ENCODE measurements at places on chromosomes 6 and 20.

DNA sequence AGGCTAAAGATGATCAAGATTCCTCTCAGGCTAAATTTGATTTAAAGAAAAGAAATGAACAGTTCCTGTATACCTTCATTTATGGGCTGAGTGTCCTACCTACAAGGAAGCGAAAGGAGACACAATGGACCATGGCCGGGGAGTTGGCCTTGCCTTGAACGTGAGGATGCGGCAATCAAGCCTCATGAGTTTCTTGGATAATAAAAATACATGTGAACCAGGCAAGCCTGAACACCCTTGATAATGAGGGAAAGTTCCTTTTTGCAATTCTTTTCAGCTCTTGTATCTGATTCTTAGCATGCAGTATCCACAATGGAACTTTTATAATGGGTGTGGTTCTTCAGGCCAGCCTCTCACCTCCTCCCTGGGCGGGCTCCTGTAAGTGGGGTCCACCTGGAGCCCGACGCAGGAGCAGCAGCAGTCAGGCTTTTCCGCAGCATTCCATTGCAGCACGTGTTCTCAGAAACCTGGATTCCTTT is 83.8 kb downstream of the RNASET2 start:
- no peak for DNase-seq

- no peak for DNase-seq
These were observed 134.7 kb upstream of the IFNGR1 start for GRCh38 chr6:137353842-137354397.

- DNase-seq: no peak
These were observed 170.2 kb upstream of the PTCHD4 start for GRCh38 chr6:48281217-48281616.

DNA sequence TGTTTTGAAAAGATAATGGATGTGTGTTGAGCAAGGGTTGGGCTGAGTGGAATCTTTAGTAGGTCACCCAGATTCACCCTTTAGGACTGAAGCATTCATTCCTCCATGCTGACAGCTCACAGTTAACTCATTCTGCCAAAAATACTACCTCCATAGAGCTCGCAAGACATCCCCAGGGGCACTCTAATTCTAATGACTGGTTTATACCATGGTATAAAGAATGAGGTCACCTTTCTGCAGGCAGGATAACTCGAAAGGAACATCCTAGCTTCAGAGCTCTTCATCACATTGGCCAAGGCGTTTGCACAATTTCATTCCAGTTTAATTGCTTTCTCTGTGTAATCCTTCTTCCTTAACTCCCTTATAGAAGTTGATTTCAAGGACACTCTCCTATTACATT is 1257.2 kb upstream of the EYS start:
- no peak for DNase-seq

DNA sequence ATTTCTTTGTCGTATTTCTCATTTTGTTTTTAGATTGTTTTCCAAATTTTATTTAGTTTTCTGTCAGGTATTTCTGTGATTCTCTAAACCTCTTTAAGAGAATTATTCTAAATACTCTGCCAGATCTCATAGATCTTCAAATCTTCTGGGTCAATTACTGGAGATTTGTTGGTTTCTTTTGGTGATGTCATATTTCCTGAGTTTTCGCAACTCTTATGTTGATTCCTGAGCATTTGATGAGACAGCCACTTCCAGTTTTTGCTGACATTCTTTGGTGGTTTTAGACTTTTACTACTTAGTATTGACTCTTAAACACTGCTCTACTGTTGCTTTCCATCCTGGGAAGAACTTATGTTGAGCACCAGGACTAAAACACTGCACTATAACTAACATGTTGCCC is 21.9 kb downstream of the ADGB start:
- no peak for DNase-seq

DNA sequence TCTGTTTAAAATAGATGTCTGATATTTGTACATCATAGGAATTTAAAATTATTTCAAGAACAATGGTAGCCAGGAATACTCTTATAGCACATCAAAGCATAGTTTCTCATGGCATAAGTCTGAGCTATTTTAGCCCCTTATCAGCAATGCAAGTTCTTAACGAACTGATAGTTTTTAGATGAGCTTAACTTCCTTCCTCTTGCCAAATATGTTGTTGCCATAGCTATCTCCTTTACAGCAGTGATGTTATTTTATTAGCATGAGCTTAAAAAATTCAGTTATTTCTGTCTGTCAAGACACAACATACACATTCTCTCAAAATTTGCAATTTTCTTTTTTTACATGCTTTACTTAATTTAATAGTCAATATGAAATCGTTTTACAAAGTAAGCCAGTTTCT is 867.2 kb downstream of the PHF3 start:
- DNase-seq: no peak

GRCh38 chr6:32912951-32913350 is 27.9 kb downstream of the HLA-DMB start:
- DNase-seq: no peak

All from right renal pelvis (tissue), 4 donors.